Stimulated activated CD8-positive, alpha-beta memory T cell treated with anti-CD3 and anti-CD28 coated beads, Interleukin-12 subunit alpha, Interleukin-12 subunit beta, amount 100 ng/mL, for 1 hour (primary cell): ENCODE measurements at places on chromosomes 16 and 17.

DNA sequence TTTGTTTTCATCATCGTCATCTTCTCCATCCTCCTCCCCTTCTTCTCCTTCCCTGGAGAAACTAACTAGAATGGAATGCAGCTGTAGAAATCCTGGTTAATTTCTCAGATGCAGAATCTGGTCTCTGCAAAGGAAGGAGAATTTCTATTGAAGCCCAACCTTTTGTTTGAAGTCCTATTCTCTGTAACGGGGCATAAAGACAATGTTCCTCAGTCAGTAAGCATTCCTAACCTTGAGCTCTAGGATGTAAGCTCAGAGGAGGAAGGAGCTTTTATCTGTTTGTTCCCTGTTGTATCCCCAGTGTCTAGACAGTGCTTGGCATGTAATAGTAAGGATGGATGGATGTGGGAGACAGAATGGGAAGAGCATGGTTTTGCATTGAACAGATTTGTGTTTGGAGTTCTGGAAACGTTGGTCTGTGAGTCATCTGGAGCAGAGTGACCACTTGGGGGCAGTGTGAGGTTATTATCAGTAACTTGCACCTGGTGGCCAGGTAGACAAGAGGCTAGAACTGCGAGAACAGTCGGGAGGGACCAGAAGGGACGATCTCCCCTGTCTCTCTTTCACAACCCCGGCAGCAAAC, 363.7 kb downstream of the SNX29 start:
- DNase-seq: no peak

DNA sequence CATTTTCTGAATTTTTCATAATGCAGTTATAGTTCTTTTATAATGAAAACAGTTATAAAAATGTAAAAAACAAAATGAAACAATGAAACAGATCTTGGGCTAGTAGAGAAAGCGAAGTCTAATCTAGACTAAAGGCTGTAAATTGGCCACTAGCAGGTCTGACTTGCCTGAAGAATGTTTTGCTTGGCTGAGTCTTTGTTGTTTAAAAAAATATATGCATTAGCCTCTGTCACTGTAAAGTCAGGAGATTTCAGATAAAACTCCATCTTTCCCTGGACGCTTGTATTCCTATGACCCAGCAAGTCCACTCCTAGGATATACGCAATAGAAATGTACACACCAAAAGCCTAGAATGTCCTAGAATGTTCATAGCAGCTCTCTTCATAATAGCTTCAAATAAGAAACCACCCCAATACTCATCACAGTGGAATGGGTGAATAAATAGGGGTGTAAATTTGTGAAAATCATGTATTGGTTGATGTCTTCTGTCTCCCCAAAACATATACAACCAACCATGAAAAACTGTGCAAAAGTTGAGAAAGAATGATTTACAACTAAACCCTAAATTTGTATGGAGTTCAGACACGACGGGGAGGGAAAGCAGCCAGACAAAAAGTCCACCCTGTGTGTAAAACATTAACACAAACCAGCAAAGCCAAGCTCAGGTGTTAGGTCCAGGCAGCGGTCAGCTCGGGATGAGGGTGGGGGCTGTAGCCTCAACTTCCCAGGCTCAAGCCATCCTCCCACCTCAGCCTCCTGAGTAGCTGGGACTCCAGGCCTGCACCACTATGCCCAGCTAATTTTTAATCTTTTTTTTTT, 37.7 kb upstream of the MEAK7 start:
- no peak for DNase-seq

GRCh38 chr17:27326051-27326450, 32.1 kb downstream of the WSB1 start:
- no peak for DNase-seq

DNA sequence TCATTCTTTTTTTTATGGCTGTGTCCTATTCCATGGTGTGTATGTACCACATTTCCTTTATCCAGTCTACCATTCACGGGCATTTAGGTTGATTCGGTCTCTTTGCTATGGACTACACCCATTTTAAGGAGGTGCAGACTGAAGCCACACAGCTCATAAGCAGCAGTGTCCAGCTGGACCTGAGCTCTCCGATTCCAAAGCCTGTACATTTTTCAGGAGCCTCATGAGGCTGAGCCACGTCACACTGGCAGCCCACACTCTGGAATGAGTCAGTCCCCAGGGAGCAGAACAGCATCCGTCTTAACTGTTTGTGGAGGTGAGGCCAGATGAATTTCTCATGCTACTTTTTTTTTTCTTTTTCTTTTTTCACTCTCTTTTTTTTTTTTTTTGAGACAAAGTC, 116.1 kb downstream of the C16orf95 start:
- no peak for DNase-seq

DNA sequence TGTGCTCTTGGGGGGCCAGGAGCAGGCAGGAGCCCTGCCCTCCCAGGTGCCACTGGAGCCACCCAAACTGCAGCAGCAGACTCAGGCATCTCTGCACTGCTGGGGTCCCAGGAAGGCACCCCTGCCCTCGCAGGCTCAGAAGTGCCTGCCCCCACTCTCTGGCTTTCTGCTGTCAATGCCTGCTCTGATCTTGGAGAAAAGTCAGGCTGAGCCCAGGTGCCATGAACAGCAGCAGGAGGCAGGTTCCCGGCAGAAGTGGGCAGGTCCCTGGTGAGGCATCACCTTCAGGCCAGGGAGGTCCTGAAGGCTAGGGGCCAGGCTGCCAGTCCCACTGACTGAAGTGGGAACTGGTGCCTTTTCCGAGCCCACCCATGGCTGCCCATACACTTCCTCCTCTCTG, 106.5 kb downstream of the MGAT5B start:
- DNase-seq: no peak

DNA sequence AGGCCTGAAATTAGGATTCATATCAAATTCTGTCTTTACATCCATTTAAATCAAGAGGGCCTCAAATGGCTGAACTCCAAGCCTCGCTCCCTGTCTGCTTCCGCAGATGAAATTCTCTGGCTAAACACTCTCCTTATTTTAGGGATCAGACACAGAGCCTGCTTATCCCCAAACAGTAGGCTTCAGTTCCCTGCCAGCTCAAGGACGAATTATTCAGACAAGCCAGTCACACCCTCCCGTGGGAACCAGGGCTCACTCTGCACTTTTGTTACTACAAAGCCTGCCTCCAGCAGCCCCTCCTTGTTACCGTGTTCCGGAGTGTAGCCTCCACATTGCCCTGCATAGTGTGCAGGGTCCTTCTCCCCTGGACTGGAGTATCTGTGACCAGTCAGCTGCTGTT, 46.6 kb upstream of the LCMT1 start:
- no peak for DNase-seq

DNA sequence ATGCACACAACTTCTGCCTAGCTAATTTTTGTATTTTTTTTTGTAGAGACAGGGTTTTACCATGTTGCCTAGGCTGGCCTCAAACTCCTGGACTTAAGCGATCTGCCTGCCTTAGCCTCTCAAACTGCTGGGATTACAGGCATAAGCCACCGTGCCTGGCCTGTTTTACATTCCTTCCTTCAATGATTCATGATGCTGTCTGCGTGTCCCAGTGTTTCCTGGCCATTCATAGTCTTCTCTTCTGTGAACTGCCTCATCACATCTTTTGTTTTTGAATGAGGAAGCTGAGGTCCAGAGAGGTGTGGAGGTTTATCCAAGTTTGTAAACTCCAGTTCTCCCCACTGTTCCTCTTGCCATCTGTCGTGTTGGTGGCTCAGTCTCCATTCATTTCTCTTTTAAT, 64.5 kb upstream of the MED9 start:
- DNase-seq: no peak

- DNase-seq: no peak
These were observed 18.1 kb upstream of the DLX3 start for GRCh38 chr17:50013079-50013478.

DNA sequence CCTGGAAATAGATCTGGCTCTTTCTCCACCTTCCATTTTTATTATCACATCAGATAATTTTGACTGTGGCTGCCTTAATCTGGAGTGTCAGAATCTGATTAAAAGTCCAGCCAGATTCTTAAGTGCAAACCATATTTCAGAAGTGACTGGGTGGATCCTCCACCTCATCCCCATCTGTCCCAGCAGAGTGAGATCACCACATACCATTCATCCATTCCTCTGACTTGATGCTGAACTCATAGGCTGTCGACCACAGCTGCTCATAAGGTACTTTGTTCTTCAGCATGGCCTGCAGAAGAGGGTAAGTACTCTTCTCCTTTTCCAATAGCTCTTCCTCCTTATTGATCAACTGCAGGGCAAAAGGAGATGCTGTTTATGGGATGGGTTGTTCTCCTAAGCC, 53.5 kb downstream of the DNAH3 start:
- no peak for DNase-seq

DNA sequence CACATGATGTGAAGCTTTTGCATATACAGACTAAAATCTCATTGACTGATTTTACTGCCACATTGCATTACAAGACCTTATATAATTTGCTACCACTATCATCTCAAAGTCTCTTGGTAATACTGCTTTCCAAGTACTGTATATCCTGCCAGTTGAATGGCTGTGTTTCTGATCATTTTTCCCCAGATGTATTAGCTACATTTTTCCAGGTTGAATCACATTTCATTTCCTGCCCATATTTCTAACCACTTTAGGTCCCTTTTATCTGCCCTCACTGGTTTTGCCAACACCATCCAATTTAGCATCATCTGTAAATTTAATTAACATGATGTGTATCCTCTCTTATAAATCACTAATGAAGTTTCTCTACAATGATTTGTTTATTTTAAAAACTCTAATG, 365.7 kb upstream of the PMFBP1 start:
- no peak for DNase-seq

DNA sequence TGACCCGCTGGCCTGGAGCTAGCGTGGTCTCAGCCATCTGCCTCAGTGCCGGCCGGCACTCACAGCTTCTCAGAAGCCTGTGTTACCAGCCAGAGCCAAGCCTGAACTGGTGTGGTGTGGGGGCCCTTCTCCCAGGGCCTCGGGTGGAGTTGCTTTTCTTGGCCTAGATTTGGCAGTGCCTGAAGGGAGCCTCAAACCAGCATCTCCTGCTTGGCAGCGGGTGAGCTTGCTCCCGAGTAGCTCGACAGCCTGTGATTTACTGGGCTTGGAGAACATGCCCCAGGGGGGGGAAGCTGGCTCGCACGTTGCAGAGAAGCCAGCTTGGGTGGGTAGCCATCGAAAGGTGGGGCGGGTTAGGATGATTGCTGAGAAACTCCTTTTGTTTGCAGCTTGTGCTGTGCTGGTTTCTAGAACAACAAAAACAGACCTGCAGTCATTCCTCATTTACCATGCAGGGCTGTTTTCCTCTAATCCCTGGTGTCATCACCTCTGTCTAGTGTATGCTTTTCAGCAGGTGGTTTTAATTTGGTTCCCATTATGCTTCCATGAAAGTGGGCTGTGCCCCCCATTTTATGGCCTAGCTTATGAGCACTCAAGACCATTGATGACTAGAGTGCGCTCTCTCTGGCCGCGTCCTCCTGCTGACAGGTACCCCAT, 42.2 kb downstream of the TBCD start:
- DNase-seq: no peak

GRCh38 chr17:73482251-73482716, 162.0 kb downstream of the SDK2 start:
- no peak for DNase-seq

GRCh38 chr16:9903-10665, 43.3 kb downstream of the POLR3K start:
- DNase-seq: no peak

DNA sequence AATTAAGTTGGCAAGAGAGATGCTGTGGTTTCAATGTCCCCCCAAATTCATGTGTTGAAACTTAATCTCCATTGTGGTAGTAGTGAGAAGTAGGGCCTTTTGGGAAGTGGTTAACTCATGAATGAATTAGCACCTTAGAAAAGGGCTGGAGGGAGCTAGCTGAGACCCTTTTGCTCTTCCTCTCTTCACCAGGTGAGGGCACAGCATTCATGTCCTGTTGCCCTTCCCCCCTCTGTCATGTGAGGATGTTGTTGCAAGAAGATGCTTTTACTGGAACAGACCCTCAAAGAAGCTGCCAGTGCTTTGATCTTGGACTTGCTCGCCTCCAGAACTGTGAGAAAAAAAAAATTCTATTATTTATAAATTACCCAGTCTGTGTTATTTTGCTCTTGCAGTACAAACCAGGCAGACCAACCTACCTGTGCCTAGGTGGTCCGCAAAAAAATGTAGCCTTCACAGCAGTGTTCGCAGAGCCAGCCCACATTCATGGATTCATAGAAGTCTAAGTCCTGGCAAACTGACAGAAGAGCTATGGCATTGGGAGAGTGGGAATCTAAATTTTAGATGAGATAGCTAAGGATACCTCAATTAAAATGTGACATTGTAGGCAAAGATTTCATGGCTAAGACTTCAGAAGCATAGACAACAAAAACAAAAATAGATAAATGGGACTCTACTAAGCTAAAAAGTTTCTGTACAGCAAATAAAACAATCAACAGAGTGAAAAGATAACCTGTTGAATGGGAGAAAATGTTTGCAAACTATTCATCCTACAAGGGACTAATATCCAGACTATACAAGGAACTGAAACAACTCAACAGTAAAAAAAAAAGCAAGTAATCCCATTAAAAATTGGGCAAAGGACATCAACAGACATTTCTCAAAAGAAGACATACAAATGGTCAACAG, 32.0 kb upstream of the ABCA5 start:
- DNase-seq: no peak

- DNase-seq: no peak
These were observed 458 bp downstream of the SLC12A4 start for GRCh38 chr16:67967958-67968399.

GRCh38 chr16:11379420-11379819, 34.2 kb downstream of the RMI2 start:
- DNase-seq: no peak

DNA sequence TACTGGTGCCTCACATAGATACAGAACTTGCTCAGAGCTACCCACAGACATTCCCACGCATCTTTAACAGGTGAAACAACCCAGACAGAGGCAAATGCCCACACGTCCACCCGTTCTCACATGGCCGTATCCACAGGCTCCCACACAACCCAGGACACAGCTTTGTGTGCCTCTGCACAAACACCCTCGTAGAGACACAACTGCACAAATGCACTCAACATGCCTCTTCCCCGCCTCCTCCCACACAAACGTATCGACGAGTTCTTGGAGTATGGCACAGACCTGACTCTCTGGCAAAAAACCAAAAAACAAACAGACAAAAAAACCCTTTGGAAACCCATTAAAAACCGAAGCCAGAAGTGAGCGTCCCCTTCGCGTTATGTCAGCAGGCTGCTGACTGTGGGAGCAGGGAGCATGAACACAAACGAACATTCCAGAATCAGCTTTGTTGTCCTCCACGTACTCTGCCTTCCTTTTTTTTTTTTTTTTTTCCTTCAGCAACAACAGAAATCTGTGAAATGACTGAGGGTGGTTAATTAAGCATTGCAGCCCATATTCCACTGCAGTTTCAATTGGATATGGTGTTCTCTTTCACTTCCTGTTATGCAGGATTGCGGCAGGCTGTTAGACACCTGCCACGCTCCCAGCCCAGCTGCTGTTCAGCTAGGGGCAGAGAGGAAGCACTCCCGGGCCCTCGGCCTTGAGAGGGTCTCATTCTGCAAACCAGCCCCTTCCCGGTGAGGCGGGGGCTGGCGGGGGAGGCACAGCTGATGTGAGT, 313.7 kb downstream of the MAF start:
- no peak for DNase-seq
